ENCODE measurements at places on chromosomes 1 and 21.

- DNase-seq, result no peak
Measured at GRCh38 chr1:38133304-38133703, 86.7 kb upstream of the POU3F1 start.

DNA sequence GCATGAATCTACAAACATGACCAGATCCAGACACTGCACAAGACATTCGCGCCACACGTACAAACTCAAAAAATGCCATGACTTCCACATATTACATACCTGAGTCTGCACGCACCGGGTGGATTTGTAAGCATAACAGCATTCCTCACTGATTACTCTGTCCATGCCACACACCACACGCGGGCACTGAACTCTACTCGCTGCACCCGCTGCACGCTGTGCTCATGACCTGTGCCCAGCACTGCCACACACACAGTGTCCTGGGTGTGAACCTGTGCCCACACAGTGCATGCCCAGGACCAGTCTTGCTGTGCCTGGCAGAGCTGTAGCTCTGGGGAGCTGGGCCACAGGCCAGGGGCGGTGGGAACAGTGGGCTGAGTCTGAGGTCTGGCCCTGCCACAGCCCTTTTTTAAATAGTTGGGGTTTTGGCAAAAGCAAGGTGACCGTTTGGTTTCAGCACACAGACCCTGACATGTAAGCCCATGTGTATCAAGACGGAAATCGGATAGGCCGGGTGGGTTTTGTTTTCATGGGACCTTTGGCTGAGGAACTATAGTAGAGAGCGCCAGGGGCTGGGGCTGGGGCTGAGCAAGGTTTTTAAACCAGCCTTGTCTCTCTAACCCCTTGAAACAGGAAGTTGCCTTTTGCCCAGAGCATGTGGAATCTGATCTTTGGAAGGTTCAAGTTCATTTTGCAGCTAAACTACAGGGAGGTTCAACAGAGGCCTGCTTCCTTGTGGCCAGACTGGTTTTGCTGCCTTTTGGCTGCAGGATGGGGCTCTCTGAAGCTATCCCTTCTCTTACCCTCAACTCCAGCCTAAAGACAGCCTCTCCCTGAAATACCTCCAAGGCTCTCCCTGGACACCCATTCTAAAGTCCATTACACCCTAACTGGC is 12.3 kb upstream of the GOLT1A start:
- no peak for DNase-seq

DNA sequence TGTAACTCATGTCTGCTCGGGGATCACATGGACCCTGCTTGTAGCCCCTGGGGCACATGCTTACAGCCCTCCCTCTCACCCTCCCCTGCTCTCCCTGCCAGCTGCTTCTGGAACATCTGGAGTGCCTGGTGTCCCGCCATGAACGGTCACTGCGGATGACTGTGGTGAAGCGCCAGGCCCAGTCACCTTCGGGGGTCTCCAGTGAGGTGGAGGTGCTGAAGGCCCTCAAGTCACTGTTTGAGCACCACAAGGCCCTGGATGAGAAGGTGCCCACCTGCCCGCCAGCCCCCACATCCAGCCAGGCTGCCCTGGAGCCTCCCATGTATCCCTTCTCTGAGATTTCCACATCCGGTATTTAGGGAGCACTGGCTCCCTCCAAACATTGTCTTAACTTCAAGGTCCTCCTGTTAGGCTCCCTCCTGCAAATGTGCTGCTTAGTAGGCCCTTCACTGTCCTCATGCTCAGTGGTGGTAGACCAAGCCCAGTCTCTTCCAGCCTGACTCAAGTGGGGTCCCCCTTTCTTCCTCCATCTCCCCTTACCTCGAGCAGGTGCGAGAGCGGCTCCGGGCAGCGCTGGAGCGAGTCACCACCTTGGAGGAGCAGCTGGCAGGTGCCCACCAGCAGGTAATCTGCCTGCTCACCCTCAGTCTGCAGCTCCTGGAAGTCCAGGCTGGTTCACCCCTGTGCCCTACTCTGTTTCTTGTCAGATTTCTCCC is 17.7 kb downstream of the PPFIA4 start:
- DNase-seq, result no peak

DNA sequence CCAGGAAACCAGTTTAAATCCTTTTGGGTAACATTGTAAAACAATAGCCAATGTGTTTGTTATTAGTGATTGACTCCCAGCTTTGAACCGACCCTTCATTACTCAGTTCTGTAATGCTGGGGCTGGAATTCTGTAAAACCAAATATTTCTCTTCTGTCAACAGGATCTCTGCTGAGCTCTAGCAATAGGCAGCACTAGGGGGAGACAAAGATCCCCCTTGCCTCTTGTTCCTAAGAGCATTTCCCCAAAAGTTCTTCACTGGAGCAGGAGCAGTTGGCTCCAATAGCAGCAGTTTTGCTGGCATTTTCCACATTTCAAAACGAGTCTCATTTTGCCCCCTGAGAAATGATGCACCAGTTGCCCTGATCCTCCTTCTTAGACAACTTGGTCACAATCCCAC is 1671.1 kb downstream of the MRPL39 start:
- no peak for DNase-seq

DNA sequence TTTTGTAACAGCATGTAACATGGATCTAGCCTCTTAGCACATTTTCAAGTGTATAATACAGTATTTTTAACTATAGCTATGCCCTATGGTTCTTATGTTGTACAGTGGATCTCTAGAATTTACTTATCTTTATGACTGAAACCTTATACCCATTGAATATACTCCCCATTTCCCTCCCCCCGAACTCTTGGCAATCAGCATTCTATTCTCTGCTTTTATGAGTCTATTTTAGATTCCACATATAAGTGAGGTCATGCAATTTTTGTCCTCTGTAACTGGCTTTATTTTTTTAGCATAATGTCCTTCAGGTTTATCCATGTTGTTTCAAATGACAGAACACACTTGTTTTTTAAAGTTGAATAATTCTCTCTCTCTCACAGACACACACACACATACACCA is 3.1 kb upstream of the GBP6 start:
- no peak for DNase-seq

- DNase-seq, result no peak
Measured at GRCh38 chr1:210920258-210920657, 213.7 kb downstream of the KCNH1 start.

DNA sequence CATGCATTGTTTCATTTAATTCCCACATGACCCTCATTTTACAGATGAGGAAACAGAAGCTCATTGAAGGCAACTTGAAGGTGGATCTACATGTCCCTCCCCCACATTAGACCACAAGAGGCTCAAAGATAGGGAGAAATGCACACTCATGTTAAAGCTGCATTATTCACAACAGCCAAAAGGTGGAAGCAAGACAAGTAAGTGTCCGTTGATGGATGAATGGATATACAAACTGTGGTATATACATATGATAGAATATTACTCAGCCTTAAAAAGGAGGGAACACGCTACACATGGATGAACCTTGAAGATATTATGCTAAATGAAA is 149.7 kb upstream of the JUN start:
- DNase-seq, result no peak

DNA sequence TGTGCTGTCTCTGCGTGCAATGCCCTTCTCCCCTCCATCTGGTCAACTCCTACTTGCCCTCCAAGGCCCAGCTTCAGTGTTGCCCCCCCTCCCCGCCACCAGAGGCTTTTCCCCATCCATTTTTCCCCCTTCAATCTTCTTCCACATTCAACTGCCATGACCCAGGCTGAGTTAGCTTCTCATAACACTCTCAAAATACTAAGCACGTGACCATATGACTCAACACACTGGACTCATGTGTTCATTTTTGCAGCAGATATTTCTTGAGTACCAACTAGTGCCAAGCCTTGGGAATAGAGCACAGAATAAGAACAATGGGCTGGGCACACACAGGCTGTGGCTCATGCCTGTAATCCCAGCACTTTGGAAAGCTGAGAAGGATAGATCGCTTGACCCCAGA is 132.1 kb downstream of the IGSF21 start:
- no peak for DNase-seq

DNA sequence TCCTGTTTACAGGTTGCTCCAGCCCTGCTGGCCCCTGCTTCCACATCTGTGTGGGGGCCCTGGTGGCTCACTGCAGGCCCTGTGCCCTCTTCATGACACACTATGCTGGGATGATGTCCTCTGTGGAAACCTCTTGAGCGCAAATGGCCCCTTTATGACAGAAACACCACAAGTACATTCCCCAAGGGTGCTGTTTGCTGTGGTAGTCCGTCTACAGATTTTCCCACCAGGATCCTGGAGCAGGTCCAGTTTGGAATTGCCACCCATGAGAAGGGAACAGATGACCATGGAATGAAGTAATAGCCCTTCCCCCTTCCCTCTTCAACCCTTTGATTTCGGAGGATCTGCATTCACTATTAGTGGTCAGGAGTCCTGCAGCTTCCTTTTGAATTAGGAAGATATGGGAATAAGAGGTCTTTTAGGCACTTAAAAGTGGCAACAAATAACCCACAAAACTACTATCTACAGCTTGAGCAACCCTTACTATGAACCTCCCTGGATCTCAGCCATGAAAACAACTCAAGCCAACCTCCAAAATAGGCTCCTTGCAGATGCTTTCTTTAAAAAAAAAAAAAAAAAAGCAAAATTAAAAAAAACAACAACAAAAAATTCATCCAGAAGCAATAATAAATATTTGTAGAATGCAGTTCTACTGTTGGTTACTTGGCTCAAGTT is 121.9 kb upstream of the TSPAN2 start:
- DNase-seq, result no peak

- DNase-seq, result no peak
Measured at GRCh38 chr1:109935451-109935900, 24.8 kb downstream of the CSF1 start.

DNA sequence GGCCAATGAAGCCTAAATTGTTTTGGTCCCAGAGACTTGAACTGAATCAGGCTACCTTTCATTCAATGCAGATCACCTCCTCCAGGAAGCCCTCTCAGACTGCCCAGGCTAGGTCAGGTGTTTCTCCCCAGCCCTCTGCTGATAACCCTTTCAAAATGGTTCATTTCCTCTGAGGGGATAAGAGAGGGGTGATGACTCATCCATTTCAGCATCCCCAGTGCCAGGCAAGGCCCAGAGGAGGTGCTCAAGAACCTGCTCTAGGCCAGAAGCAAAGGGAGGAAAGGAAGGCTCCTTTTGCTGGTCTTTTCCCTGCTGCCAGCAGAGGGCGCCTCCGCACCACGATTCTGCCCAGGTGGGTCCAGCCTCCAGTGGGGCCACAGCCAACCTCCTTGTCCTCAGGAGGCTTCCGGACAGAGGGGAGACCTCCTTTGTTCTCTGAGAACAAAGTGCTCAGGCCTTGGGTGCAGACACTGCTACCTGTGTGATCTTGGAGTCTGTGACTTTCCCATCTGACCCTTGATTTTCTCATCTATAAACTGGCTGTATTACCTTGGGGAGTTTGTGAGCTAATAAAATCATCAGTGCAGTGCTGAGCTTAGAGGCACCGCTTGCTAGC is 45.3 kb upstream of the ARHGEF10L start:
- peak; percentile 48 for DNase-seq

DNA sequence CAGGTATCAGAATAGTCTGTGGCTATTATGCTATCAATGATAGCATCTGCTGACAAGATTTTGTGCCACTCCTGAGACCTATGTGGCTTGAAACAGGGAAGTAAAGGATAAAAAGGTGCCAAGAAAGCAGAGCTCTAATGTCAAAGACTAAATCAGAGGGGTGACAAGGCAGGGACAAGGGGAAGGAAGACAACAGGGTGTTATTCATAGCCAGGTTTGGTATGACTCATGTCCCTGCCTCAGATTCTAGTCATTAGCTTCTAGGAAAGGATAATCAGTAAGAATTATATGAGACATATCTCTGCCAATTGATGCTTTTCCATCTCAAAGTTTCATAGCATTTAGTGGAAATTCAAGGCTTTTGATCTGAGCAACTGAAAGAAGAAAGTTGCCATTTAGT is 31.8 kb upstream of the PLD5 start:
- DNase-seq, result no peak
